ENCODE measurements at places on chromosomes 11 and 22. TPM values are rescaled to one million over a fixed set of nuclear protein-coding genes. Genes with fewer than 3 reads are reported as not detected.
A peak's percentile ranks its signal among the peaks of the same experiment; 100 is the strongest.

IGLL1 gene
- polyA plus RNA-seq, result 0.60 TPM

NPAS4 gene
- polyA plus RNA-seq, result 1.7 TPM

DNA sequence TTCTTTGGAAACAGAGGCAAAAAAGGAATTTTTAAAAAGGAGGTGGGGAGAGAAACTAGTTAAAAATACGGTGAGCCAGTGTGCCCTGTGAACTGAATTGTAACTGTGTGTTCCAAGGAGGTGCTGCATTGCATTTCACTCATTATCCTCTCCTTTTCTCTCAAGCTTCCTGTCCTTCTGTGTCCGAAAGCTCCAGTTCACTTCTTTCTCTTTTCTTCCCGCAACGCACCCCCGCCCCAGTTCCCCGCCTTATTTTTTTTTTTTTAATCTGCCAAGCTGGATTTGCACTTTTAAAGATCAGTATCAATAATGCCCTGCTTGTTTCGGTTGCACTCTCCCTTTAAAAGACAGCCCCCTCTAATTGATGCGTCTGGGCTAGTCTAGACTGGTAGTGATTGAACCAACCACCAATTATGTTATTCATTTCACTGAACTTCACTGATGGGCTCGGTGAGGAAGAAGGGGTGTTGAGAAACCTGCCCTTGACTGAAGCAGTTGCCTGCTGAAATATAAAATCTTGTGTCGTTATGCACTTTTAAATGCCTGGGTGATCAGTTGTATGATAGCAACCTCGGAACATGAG lies 18.5 kb downstream of the BLID start:
- H3K4me1 ChIP-seq, result no peaks in the 10 kb centered on the region
- H3K27ac ChIP-seq, result peak overlapping the region; percentile 30
- DNase-seq, result no peak
- peaks cover 29% of the 10 kb centered on the region for H3K27me3 ChIP-seq
- peak overlapping the region; percentile 36 for H3K4me3 ChIP-seq

DNA sequence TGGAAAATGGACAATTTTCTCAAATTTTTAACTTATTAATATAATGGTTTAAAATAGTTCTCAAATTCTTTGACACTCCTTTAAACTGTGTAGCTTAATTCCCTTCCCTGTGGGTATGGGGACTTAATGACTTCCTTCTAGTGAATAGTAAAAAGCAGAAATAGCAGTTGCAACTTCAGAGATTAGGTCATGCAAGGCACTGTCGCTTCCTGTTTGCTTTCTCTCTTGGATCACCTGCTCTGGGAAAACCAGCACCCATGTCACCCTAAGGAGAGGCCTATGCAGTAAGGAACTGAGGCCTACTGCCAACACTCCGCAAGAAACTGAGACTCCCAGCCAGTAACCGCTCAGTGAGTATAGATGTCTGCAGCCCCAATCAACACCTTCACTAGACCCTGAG lies 5.5 kb upstream of the PANX3 start:
- no peaks in the 10 kb centered on the region for H3K27me3 ChIP-seq
- H3K27ac ChIP-seq, result no peak overlapping the region
- no peak for DNase-seq
- H3K4me3 ChIP-seq, result no peak overlapping the region

GRCh38 chr11:72174302-72175070 lies 17.5 kb upstream of the FOLR1 start:
- no peak overlapping the region for H3K4me3 ChIP-seq
- peaks cover 47% of the 10 kb centered on the region for H3K4me1 ChIP-seq
- no peaks in the 10 kb centered on the region for H3K27me3 ChIP-seq
- H3K36me3 ChIP-seq, result no peaks in the 10 kb centered on the region
- peak; percentile 91 for DNase-seq
- H3K27ac ChIP-seq, result peak overlapping the region; percentile 95

DNA sequence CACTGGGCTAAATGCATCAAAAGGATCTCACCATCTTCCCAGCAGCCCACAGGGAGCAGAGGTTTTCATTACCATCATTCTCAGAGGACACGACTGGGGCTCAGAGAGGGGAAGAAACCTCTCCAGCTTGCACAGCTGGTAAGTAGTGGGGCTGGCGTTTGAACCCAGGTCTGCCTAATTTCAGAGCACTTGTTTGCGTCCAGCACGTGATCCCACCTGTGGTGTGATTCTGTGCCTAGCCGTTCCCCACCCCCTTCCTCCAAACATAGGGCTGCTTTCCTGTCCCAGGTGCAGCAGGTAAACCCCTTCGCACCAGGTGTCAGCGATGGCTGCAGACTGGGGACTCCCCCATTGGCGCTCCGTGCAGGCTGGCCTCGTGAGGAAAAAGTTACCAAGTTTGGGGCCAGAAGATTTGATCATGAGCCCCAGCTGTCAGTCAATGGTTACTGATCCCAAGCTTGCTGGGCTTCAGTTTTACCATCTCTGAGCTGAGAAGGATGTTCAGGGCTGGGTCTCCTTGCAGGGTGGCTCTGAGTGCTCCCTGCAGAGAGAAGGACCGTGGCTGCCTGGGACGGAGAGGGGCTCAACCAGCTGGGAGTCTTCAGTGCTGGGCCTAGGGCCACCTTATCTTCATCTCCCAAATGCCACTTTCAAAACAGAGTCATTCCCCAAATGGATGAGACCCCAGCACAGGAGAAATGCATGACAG lies 445.6 kb downstream of the TBC1D22A start:
- no peak overlapping the region for H3K27ac ChIP-seq
- H3K36me3 ChIP-seq, result no peaks in the 10 kb centered on the region
- H3K4me1 ChIP-seq, result no peaks in the 10 kb centered on the region
- H3K27me3 ChIP-seq, result no peaks in the 10 kb centered on the region
- no peak for DNase-seq

DNA sequence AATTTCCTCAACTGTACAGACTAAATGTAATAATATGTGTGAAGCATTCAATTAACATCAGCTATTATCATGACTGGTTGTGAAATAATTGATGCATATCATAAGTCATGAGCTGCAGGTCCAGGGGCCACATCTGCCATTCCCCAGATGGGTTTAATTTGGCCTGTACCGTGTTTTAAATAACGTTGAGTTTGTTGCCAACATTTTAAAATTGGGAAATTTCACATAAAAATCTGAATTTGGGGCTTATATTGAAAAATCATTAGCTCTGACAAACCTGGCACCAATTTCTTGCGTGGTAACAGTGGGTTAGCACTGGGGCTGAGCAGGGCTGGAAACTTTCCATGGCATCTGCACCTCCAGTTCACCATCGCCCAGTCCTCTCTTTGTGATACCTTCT lies 193.9 kb downstream of the SNX19 start:
- H3K27ac ChIP-seq, result no peak overlapping the region
- no peak overlapping the region for H3K4me3 ChIP-seq
- peaks cover 14% of the 10 kb centered on the region for H3K27me3 ChIP-seq
- peaks cover 19% of the 10 kb centered on the region for H3K4me1 ChIP-seq
- DNase-seq, result no peak

DNA sequence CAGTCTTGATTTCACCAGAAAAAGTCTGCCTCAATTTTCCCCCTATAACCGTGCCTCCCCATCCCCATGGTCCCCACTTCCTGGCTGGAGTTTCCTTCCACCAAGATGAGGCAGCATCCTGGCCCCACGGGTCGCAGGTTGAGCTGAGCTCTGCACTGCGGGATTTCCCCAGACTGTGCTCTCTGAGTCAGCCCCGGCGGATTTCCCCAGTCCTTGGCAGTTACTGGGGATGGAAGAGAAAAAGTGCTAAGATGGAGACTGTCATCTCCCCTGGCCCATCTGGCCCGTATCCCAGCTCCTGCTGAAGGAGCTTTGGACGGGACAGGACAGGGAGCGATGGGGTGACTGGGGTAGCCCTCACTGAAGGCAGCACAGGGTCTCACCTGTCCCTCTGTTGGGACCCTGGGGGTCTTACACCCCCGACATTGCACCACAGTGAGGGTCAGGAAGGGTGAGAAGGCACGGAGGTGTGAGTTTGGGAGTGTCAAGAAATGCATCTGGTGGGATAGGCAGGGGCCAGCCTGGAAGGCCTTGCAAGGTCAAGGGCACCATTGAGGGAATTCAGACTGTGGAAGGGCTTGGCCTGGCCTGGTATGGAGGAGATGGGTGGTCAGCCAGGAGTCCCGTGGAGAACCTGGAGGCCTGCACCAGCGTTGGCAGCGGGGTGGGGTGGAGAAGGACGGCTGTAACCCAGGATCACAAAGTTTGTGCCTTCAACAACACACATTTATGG lies 36.5 kb downstream of the NADSYN1 start:
- no peak overlapping the region for H3K27ac ChIP-seq
- no peaks in the 10 kb centered on the region for H3K27me3 ChIP-seq
- H3K4me1 ChIP-seq, result no peaks in the 10 kb centered on the region
- no peak for DNase-seq

DNA sequence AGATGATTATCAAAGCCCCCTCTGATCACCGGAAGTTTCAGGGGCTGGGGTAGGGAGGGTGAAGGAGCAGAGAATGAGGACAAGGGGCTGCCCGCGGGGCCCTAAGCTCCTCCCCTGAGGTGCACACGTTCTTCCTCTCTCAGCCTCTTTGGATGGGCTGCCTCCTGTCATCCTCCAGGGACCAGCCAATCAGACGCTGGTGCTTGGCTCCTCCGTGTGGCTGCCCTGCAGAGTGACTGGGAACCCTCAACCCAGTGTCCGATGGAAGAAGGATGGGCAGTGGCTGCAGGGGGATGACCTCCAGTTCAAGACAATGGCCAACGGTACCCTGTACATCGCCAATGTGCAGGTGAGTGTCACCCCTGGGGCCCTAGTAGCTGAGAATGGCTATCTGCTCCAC lies 7.5 kb downstream of the ROBO3 start:
- H3K36me3 ChIP-seq, result no peaks in the 10 kb centered on the region
- no peak overlapping the region for H3K4me3 ChIP-seq
- peaks cover 91% of the 10 kb centered on the region for H3K27me3 ChIP-seq
- peaks cover 6% of the 10 kb centered on the region for H3K4me1 ChIP-seq

- peaks cover 25% of the 10 kb centered on the region for H3K4me1 ChIP-seq
- peak overlapping the region; percentile 94 for H3K4me3 ChIP-seq
- H3K36me3 ChIP-seq, result peaks cover 36% of the 10 kb centered on the region
- DNase-seq, result no peak
- peak overlapping the region; percentile 82 for H3K27ac ChIP-seq
- no peaks in the 10 kb centered on the region for H3K27me3 ChIP-seq
Observed at GRCh38 chr11:62601122-62601371, 618 bp downstream of the MTA2 start.

DNA sequence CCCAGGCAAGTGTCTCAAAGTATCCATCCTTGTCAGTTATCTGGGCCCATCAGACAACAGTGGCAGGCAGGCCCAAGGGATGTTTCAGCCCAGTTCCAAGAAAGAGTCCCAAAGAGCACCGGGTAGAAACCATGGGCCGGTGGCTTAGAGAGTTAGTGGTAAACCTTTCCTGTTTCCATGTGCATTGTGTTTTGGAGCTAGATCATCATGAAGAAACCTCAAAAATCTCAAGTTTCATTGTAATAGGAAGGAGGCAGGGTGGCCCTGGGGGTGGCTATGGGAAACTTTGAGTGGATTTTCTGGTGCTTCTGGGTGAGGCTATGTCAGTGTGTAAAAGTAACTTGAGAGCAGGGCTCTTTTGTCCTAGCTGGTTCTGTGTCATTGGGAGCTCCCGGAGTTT lies 68.1 kb downstream of the UBASH3B start:
- no peak overlapping the region for H3K27ac ChIP-seq
- H3K27me3 ChIP-seq, result no peaks in the 10 kb centered on the region
- H3K4me1 ChIP-seq, result no peaks in the 10 kb centered on the region

DNA sequence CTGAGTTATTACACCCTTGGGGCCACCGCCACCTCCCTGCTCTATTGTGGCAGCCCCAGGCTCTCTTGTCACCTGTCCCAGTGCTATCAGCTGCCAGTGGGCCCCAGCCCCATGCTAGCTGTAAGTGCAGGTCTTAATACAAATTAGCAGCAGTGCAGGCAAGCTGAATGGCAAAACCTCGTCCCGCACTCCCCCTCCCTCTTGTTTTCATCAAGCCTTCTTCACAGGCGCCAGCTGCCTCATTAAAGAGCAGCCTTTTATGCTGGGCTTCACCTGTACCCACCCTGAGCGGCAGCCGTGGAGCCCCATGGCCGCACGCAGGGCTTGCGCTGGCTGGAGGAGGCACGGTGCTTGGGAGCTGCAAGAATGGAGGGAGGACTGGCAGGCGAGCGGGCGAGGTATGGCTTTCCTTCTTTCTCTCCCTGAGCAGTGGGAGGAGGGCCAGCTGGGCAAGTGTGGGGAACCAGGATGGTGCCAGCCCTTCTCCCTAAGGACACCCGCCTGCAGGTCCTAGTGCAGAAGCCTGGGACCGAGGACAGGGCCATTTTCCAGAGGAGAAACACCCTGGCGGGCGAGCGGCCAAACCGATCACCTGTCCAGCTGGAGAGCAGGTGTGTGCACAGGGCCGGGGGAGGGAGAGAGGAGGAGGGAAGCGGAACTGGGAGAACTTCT lies 70.7 kb downstream of the FLI1 start:
- no peak overlapping the region for H3K27ac ChIP-seq
- H3K4me1 ChIP-seq, result no peaks in the 10 kb centered on the region
- no peak overlapping the region for H3K4me3 ChIP-seq
- peaks cover 2% of the 10 kb centered on the region for H3K27me3 ChIP-seq
- no peaks in the 10 kb centered on the region for H3K36me3 ChIP-seq
- no peak for DNase-seq

CD3D gene
- 7.4 TPM for polyA plus RNA-seq

- no peak for DNase-seq
- no peak overlapping the region for H3K4me3 ChIP-seq
- H3K27ac ChIP-seq, result no peak overlapping the region
- H3K4me1 ChIP-seq, result no peaks in the 10 kb centered on the region
Observed at GRCh38 chr11:27830206-27830605, 130.0 kb upstream of the BDNF start.

- no peaks in the 10 kb centered on the region for H3K36me3 ChIP-seq
- H3K4me1 ChIP-seq, result peaks cover 33% of the 10 kb centered on the region
- no peak for DNase-seq
- no peak overlapping the region for H3K27ac ChIP-seq
- H3K4me3 ChIP-seq, result no peak overlapping the region
Observed at GRCh38 chr11:72569966-72570892, 104.0 kb downstream of the PDE2A start.

- DNase-seq, result peak; percentile 46
- H3K36me3 ChIP-seq, result no peaks in the 10 kb centered on the region
- H3K4me1 ChIP-seq, result peaks cover 10% of the 10 kb centered on the region
- H3K27me3 ChIP-seq, result peaks cover 75% of the 10 kb centered on the region
- H3K4me3 ChIP-seq, result peak overlapping the region; percentile 26
Observed at GRCh38 chr22:46054091-46055073, 77.4 kb upstream of the WNT7B start.

GRCh38 chr11:73596547-73596946 lies 1.4 kb downstream of the FAM168A start:
- no peaks in the 10 kb centered on the region for H3K27me3 ChIP-seq
- H3K36me3 ChIP-seq, result no peaks in the 10 kb centered on the region
- peak overlapping the region; percentile 95 for H3K4me3 ChIP-seq
- no peak for DNase-seq

OR10A2 gene
- 0.04 TPM for polyA plus RNA-seq

- peaks cover 23% of the 10 kb centered on the region for H3K27me3 ChIP-seq
- H3K4me1 ChIP-seq, result no peaks in the 10 kb centered on the region
- no peak overlapping the region for H3K27ac ChIP-seq
- H3K4me3 ChIP-seq, result no peak overlapping the region
- no peak for DNase-seq
Observed at GRCh38 chr22:48249713-48250268, 1487.3 kb downstream of the TBC1D22A start.
